Activated CD4-positive, alpha-beta T cell treated with anti-CD3 and anti-CD28 coated beads, Interleukin-2, amount 50 U/mL, for 48 hours (primary cell): ENCODE measurements at places on chromosomes 16 and 17.

DNA sequence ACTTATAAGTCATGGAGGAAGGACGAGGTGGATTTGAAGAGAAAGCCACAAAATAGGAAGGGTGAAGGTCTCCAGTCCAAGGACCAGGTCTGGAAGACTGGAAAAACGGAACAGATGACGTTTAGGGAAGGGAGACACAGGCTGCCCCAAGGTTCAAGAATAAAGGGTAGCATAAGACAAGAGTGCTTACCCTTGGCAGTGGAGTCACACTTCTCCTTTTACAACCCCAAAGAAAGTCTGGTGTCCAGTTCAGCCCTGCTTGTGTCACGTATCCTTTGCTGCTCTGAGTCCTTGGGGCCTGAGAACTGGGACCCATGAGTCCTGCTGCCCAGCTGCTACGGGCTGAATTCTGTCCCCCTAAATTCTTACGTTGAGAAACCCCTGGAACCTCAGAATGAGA lies 13.0 kb upstream of the GGA2 start:
- no peak for DNase-seq

DNA sequence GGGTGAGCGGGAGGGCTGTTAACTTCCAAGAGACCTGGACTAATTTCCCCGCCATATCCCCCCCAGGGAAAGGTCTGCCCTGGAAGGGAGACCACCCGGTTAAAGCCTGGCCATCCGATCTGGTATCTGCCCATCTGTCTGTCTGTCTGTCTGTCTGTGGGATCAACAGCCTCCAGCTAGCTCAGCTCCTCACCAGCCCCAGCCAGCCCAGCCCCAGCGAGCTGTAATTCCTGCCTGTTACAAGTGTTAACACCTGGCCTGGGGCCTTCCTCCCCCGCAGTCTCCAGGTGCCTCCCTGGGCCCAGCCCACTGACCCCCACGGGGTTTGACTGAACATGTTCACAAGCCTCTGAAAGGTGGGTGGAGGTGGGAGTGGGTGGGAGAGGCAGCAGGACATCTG lies 4.0 kb downstream of the WNT3 start:
- DNase-seq: no peak

DNA sequence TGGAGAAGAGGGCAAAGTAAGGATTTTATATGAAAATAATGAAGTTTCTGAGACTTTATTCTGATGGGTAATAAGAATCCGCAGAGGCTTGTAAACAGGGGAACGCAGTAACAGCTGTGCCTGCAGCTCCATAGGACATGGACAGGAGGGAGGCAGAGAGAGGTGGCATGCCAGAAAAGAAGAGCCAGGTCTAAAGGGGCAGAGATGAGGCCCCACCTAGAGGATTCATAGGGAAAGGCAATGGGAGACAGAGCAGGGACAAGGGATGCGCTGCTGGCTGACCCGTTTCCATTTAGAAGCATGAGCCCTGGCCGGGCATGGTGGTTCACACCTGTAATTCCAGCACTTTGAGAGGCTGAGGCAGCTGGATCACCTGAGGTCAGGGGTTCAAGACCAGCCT lies 340.3 kb upstream of the CDH5 start:
- DNase-seq: no peak

DNA sequence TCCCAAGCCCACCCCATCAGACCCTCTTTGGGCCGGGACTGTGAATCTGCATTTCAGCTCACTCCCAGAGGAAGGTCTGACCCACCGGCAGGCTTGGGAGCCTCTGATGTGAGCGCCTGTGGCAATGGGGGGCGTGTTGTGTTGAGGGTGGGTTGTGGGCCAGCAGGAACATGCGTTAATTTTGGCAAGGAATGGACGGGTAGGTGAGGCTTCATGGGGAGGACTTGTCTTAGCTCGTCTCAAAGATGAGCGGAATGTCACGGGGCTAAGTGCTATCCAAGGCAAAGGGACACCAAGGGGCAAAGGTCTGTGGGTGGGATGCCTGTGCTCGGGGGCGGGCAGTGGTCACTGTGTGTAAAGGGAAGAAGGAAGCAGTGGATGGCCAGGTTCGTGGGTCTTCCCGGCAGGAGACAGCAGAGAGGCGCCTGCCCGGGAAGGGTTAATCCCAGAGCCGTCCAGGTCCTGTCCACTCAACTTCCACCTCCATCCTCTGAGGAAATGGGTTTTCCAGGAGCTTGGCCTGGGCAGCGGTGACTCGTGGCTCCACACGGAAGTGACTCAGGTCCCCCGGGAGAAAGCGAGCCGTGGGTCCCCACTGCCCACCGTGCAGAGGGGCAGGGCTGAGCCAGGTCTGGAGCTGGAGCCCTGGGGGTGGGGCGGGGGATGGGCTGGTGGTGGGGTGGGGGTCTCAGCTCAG lies 17.4 kb downstream of the ADGRG1 start:
- DNase-seq: no peak

DNA sequence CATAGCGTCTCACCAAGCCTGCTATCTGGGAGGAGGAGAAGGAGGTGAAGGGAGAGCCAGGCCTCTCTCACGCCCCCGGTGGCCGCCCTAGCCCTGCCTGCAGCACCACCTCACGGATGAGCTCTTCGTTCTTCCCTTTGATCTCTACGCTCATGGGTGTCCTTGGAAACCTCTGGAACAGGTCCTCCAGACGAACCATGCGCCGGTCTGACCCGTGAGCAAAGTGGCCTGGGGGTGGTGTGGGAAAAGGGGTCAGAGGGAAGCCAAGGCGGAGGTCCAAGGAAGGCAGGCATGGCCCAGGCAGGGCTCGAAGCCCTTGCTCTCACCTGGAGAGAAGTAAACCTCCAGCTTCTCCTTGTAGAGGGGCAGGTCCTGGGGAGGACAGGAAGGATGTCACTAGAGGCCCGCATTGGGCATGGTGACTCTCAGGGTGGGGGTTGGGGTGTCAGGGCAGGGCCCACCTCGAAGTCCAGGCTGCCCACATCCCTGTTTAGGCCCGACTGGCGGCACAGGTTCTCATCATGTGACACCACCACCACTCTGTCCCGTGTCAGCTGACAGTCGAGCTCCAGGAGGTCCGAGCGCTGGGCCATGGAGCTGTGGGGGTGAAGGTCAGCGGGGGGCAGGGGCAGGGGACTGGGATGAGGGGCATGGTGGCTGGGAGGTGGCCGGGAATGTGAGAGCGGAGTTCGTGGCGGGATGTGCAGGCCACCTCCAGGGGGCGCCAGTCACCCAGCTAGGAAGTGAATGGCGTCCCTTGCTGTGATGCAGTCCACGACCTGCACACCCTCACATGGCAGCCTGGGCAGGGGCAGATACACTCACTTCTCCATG lies 923 bp downstream of the GDPD3 start:
- DNase-seq: peak; percentile 77

GRCh38 chr16:17370731-17371285 lies 100.0 kb downstream of the XYLT1 start:
- DNase-seq: no peak

GRCh38 chr17:60356940-60357339 lies 35.0 kb downstream of the USP32 start:
- DNase-seq: no peak

GRCh38 chr16:80900593-80900954 lies 96.2 kb upstream of the CDYL2 start:
- DNase-seq: no peak

DNA sequence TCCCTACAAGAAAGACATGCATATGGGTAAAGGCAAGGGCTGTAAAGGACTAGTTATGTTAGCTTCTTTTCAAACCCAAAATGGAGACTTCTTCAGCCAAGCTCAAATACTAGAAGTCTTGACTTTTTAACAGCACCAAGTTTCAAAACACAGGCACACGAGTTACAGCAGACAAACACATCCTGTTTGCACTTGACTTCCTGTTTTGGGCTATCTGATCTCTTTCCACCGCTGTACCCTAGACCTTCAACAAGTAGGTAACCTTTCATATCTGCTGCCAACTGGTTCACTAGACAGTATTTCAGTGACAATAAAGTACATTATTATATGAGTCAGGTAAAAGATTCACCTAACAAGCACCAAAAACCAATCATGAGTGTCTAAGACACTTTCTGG lies 12.3 kb downstream of the RFFL start:
- no peak for DNase-seq

- DNase-seq: no peak
These were observed 177.4 kb upstream of the CDH5 start for GRCh38 chr16:66188917-66189725.

- DNase-seq: no peak
These were observed 4.3 kb downstream of the ACSM3 start for GRCh38 chr16:20768121-20768520.
